Stimulated activated CD4-positive, alpha-beta T cell treated with anti-CD3 and anti-CD28 coated beads, Interleukin-15, amount 100 ng/mL, for 1 hour (primary cell): ENCODE measurements at places on chromosomes 12 and 14.

DNA sequence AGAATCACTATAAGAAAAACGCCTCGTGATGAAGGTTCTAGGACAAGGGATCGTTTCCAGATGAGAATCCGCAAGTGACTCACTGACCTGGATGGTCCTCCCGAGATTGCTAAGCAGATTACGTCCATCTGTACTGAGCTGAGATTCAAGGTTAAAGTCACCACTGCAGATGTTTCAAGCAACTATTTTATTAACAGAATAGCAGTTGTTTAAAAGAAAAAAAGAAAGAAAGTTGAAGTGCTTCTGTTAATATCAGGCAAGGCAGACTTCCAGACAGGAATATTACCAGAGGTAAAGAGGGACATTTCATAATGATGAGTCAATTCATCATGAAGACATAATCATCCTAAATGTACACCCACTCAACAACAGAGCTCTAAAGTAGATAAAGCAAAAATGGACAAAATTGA, 17.9 kb downstream of the PXN start:
- no peak for DNase-seq

DNA sequence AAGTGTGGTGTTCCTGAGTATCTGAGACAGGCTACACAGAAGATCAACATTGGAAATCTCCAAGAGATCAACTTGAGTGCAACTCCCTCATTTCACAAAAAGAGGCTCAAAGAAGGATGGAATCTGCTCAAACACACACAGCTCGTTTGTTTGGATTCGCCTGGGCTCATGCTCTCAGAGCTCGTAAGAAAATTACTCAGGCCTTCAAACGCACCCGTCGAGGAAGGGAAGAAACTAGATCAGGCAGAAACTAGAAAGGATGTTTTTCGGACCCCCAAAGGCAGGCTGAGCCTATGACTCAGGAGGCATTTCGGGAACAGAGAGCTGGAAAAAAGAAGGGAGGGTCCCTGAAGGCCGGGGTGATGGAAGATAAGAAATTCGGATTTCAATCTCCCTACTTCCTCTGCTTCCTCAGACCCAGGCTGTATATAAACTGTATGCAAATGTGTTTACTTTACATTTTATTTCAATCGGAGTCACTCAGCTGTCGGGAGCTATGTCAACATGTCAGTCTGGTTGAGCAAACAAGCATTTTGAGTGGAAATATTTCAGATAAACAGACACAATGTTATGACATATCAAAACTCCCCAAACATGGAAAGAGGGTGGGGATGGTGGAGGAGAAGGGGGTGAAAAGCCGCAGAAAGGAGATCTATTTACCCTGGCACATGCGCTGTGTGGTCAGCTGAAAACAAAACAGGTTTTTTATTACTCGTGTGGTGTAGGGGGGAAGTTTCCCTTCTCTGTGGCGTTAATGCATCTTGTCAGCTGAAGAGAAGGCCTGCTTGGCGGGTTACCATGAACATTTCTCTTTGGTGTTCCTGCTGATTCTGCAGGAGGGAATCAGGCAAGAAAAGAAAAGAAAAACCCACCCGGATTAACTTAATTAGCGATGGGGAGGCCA, 129.1 kb upstream of the TBX3 start:
- no peak for DNase-seq

GRCh38 chr12:125518074-125518473, 452.8 kb downstream of the AACS start:
- no peak for DNase-seq

- no peak for DNase-seq
These were observed 18.9 kb upstream of the CARMIL3 start for GRCh38 chr14:24032727-24033418.

- no peak for DNase-seq
These were observed 13.5 kb downstream of the UBR7 start for GRCh38 chr14:93220509-93220908.

DNA sequence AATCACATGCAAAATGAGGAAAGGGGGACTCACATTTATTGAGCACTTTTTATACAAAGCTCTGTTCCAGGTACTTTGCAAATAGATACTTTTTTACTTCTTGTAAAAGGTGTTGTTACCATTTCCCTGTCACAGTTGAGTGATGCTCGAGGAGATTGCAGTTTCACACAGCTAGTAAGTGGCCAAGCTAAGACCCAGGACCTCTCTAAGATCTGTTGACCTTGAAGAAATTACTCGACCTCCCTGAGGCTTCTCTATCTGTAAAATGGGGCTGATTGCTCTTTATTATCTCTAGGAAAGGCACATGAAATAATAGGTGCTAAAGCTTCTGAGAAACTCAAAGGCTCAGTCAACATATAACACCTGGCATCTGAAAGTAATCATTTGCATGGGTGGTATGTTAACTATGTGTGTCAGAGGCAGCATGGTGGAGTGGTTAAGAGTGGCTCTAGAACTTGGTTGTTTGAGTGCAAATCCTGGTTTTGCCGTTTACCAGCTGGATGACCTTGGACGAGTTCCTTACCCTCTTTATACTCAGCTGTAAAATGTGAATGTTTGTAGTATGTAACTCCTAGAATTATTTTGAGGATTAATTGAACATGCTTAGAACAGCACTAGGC, 41.5 kb downstream of the IFT81 start:
- DNase-seq = no peak

DNA sequence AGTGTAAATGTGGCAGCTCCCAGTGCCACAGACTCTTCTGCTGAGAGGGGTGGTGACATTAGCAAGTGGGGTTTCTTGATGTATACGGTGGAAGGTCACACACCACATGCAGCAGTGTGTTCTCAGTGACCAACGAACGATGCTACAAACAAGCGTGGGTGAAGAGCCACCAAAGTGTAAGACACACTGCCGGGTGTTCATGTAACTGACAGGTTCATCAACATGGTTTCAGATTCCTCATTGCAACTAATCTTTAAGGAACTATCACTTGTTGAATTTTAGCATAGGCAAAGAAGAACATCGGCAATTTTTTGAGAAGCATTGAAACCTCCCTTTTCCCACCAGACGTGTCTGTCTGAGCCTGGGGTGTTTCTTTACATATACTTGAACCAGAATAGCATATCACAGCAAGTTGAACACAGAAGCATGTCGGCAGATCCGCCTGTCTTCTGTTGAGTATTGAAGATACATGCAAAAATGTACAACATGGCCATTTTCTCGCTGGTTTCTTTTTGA, 58.8 kb downstream of the PPP2R5C start:
- no peak for DNase-seq

- DNase-seq = no peak
These were observed 212.0 kb downstream of the PTPRO start for GRCh38 chr12:15534322-15534721.

DNA sequence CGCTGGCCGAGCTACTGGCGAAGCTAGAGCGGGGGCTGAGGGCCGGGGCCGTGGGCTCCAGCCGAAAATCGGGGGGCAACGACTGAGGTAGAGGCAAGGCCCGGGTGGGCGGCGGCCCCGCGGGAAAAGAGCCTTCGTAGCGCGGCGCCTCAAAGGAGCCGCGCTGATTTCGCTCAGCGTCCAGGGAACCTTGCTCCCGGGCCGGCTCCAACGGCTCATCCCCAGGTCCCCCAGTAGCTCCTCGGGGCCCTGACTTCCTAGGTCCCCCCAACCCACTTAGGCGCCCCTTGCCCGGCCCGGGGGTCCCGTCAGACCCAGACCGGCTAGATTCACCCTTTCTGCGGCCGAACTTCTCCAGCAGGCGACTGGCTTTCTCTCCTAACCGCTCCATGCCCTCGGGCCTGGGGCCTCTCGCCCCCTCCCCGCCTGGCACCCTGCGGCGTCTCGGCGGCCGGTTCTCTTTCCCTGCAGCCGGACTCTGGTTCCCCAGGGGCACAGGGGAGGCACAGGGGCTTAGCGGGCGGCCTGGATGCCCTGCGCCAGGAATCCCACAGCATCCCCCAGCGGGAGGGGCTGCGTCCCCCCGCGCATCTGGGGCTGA, 375 bp downstream of the AJUBA start:
- DNase-seq = no peak

DNA sequence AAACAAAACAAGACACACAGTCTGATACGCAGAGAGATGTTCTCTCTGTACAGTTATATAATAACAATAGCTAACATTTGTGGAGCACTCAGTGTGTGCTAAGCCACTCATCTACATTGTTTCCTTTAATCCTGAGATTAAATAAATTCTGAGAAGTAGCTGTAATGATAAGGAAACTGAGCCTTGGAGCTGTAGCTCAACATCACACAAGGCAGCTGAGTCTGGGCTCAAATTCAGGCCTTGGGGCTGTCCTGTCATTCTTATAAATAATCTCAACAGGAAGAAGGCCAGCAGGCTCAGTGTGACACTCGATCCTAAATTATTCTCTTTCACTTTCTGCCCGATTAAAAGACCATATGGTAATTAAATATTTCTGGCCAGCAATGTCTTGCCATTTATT, 24.5 kb downstream of the CDKN1B start:
- DNase-seq = no peak

- DNase-seq = no peak
These were observed 636 bp upstream of the ARL6IP4 start for GRCh38 chr12:122979908-122980182.

- no peak for DNase-seq
These were observed 368.8 kb downstream of the ETNK1 start for GRCh38 chr12:22993609-22994315.

DNA sequence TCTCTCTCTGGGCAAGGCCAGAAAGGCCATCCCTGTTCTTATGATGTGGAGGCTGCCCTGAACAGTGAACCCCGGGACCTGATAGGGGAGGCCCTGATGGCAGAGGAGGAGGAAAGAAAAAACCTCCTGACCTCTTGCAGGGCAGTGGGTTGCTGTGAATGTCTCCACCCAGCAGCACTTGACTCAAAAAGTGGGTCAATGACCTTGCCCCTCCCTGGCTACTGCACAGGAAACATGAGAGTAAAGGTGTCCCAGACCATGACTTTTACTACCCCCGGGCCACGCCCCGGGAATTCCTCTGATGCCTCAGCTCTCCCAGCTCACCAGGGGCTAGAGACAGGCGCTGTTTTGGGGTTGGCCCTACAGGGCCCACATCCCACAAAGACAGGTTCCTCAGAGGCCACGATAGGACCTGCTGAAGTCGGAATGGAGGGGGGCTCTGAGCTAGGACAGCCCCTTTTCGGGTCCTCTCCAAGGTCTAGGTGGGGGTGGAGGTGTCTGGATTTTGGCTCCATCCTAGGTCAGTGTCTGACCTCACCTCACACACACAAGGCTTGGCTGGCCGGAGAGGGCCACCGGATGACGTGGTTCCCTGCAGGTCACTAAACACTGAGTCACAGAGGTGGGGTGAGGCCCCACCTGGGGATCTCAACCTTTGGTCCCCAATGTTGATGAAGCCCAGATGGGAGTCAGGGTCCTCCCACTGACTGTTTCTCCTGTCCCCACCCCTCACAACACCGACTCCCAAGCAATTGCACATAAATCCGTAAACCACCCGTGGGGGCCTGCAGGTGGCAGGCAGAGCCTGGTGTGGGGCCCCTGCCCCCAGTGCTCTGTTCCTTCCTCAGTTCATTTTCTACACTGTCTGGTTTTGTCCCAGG, 1.6 kb downstream of the RHOF start:
- DNase-seq = no peak
